Activated T-cell treated with anti-CD3 and anti-CD28 coated beads, Interleukin-2, amount 50 U/mL, for 1 hour (primary cell): ENCODE measurements at places on chromosomes 4 and X.
A peak's percentile ranks its signal among the peaks of the same experiment; 100 is the strongest.

- DNase-seq: no peak
Observed at GRCh38 chr4:86608757-86609375, 14.8 kb downstream of the PTPN13 start.

DNA sequence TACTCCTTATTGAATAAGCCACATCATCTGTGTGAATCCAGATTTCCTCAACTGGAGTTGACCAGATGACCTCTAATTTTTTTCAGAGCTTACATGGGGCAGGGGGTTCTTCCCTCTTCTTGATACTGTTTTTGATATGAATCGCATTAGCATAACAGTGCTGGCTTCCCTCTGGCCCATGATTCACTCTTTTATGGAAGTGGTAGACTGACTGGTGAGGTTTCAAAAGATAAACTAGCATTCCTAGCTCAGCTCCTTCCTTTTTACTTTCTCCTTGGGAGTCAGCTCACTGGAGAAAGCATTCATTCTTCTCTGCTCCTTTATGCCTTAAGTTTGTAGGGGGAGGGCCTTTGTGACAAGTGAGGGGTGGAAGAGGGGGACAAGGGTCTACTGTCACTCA is 161.0 kb upstream of the FGF13 start:
- no peak for DNase-seq

GRCh38 chr4:27873596-27873995 is 1013.0 kb downstream of the STIM2 start:
- DNase-seq: no peak

GRCh38 chr4:136337216-136337615 is 1195.1 kb downstream of the PCDH18 start:
- no peak for DNase-seq

- DNase-seq: no peak
Observed at GRCh38 chr4:74932010-74932409, 906 bp upstream of the PARM1 start.

- peak; percentile 22 for DNase-seq
Observed at GRCh38 chr4:123616951-123617461, 220.4 kb downstream of the SPRY1 start.

- no peak for DNase-seq
Observed at GRCh38 chr4:119493419-119493818, 135.2 kb downstream of the PDE5A start.

DNA sequence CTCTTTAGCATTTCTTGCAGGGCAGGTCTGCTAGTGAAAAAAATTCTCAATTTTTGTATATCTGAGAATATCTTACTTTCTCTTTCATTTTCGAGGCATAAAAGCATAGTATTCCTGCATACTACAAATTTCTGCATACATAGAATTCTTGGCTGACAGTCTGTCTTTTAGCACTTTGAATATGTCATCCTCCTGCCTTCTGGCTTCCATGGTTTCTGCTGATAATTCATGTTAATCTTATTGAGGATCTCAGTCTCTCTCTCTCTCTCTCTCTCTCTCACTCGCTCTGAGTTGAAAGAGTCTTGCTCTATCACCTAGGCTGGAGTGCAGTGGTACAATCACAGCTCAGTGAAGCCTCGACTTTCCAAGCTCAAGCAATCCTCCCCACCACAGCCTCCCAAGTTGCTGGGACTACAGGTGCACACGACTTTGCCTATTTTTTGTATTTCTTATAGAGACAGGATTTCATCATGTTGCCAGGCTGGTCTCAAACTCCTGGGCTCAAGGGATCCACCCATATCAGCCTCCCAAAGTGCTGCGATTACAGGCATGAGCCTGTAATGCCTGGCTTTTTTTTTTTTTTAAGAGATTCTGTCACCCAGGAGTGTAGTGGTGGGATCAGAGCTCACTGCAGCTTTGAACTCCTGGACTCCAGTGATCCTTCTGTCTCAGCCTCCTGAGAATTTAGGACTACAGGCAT is 161.3 kb downstream of the FNIP2 start:
- DNase-seq: no peak

DNA sequence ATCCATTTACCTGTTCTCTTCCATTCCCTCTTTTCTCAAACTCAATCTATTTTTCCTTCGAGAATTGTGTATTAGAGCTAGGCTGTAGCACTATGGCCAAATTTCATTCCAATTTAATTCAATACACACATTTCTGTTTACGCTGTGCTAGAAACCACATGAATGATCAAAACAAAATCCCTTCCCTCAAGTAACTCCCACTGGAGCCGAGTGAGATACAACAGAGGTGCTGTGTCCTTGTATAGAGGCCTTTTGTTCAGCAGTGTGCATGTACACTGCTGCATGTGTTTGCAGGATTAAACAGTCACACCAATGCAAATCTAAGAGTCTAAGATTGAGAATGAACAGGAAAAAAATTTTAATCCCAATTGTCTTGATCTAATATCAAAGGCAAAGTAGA is 734.2 kb downstream of the RAPGEF2 start:
- no peak for DNase-seq

- DNase-seq: peak; percentile 62
Observed at GRCh38 chrX:12974305-12974795, 560 bp upstream of the TMSB4X start.

DNA sequence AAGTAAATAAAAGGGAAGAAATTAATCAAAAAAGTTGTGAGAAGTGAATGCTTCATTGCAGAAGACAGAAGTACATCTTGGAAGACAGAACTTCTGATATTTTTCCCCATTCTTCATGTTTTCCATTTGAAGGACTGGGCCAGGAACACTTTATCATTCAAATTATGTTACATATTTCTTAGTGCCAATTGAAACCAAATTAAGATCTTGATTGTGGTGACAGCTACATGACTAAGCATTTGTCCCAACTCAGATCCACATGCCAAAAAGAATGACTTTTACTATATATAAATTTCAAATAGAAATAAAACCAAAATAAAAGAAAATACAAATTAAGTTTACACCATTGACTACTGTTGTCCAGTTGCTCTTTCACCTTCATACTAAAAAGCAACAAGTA is 14.0 kb upstream of the FGF5 start:
- DNase-seq: no peak

DNA sequence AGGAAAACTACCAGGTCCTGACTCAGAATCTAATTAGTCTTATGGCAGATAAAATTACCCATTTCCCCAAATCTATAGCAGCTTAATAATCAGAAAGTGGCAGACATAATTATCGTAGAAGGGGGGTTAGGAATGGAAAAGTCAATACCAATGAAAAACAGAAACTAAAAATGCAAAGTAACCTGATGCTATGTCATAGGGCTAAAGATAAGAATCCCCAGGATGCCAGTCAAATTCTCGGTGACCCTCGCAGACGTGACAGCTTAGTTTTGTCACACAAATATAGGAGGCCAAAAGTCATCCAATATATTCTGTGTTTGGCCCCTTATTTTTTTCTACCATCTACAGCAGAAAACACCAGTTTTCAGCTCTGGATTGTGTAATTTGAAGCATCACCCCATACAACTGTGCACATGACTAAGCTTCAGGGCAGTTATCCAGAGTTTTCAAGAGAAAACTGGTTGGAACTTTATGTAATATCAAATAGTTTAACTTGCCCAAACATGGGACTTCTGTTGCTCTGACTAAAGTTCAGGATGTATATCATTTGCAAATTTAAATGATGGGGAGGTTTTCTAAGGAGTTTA is 30.9 kb downstream of the RASSF6 start:
- no peak for DNase-seq

- DNase-seq: no peak
Observed at GRCh38 chr4:53541577-53542206, 49.6 kb downstream of the LNX1 start.

GRCh38 chr4:48093991-48094416 is 40.0 kb downstream of the TXK start:
- no peak for DNase-seq

- no peak for DNase-seq
Observed at GRCh38 chr4:170015285-170015684, 10.9 kb downstream of the MFAP3L start.

- DNase-seq: peak; percentile 23
Observed at GRCh38 chr4:124713185-124713592, 657 bp upstream of the ANKRD50 start.

DNA sequence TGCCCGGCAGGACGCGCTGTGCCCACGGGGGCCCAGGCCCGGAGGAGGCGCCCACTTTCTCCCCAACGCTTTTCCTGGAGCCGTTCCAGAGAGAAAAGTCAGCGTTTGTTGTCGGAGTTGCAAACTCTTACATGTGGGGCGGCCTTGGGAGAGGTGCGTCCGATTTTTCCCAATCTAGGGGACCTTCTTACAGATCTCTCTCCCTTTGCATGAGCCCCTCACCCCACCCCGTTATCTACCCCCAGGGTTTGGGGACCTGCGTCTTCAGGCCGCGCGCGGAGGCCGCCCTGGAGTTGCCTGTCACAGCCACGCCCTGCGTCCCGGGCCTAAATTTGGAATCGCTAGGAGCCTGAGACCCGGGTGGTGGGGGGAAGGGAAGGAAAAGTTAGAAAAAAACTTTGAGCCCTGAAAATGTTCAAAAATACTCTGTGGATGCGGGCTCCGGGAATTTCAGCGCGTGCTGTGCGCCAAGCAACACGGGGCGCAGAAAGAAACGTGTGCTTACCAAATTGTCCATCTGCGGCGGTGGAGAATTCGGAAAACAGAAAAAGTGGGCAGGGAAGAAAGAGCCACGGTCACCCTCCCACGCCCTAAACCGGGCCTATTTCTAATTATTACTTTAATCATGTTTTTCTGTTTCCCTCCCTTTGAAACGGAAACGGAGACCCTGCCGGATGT is 587 bp downstream of the CD99 start:
- no peak for DNase-seq

- DNase-seq: no peak
Observed at GRCh38 chrX:34332334-34332733, 200.2 kb upstream of the FAM47A start.

GRCh38 chrX:14029039-14029424 is 660 bp downstream of the GEMIN8 start:
- DNase-seq: no peak

- no peak for DNase-seq
Observed at GRCh38 chr4:186999686-187000085, 276.0 kb upstream of the FAT1 start.

- no peak for DNase-seq
Observed at GRCh38 chr4:138555584-138555983, 313.4 kb upstream of the SLC7A11 start.

DNA sequence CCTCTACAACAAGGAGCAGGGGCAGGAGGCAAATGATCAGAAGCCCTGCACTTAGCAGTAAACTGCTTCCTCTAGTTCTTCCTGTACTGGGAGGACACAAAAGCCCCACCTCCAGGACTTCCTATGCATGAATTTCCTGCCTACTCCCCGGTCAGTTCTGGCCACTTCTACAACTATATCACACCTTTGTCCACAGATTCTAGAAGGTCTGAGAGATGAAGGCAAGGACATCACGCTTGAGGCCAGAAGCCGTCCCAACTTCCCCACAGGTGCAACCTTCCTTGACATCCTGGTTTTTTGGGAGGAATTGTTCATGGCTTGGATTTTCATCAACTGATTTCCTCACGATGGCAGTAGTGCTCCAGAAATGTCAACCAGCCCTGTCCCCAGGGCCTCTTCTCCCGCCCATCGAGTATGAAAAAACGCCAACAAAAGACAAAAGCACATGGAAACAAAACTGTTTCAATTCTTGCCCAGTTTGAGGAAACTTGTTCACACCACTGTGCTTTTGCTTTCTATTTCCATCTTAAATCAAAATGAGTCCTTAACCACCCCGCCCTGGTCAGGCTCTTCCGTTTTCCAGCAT is 206.5 kb upstream of the STK26 start:
- DNase-seq: peak; percentile 65

DNA sequence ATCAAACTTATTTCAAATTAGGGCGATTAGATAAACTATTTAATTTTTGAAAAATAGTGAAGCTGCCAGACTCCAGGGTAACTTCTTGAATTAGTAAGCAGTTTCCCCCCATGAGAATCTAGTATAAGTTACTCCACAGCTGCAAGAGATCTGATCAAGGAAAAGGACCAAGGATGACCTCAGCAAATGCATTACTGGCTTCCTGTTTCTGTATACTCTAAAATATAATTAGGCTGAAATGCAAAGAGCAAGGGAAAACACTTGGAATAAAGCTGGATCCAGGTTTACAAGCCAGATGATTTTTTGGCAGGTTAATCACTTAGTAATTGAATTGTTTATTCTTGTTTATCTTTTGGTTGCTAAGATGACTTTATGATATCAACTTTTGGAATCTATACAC is 13.4 kb upstream of the P2RY10 start:
- DNase-seq: no peak

DNA sequence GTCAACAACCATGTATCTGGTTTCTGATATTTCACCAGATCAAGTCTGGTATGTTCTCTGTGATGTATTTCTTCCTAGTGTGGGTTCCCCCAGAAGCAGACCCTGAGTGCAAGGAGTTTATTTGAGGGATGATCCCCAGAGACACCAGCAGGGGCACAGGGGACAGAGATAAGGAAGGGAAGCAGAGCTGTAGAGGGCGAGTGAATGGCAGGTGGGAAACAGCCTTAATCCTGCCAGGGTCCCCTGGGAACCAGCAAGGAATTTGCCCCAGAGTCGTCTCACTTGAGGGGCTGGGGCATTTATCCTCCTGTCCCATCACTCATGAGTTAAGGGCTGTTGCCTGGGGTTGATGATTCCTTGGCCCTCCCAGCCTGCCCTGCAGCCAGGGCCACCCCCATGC is 206.4 kb upstream of the BCOR start:
- DNase-seq: no peak

- DNase-seq: no peak
Observed at GRCh38 chr4:142818476-142818875, 27.6 kb downstream of the INPP4B start.

DNA sequence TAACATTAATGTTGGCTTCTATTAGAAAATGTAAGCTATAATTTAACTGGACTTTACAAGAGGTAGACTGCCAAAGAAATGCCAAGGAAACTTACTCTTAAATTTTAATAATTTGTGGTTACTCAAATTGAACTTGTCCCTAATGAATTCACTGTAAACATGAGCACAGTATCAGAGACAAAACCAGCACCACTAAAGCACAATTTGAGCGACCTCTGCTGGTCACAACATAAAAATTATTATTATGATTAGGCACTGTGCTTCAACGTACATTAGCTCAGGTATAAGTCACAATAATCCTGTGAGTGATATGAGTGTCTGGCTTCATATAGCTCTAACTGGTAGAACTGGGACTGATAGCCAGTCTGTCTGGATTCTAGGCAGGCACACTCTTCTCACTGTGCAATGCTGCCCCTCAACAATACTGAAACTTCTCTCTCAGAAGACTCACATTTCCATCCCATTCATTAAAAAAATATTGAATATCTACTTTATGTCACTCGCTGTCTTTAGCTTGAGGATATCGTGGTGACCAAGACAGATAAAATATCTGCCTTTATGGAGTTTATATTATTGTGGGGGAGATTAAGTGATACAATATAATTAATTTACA is 8.0 kb downstream of the NUDT6 start:
- no peak for DNase-seq

- DNase-seq: no peak
Observed at GRCh38 chr4:6365545-6366086, 96.0 kb downstream of the WFS1 start.

- no peak for DNase-seq
Observed at GRCh38 chr4:82247171-82247570, 126.6 kb downstream of the HNRNPD start.
